Thyroid gland (tissue), 4 donors: ENCODE measurements at places on chromosomes 6 and 20. TPM values are rescaled to one million over a fixed set of nuclear protein-coding genes. Genes with fewer than 3 reads are reported as not detected.

DNA sequence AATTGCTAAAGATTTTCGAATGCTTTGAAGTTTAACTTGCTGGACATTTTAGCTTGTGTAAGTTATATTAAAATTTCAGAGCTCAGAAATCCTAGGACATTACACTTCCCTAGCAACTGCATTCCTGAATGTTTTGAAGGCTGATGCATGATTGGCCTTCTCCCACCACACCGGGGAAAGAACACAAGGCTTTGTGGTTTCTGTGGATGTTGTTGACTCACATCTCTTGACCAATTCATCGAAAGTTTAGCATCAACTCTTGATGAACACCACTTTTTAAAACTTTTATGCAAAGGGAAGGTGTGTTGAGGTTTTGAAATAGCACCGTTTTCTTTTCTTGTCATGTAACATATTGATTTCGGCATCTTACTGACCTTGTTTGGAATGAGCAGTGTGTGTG, 81.1 kb downstream of the RIMS1 start:
- DNase-seq, result no peak

DNA sequence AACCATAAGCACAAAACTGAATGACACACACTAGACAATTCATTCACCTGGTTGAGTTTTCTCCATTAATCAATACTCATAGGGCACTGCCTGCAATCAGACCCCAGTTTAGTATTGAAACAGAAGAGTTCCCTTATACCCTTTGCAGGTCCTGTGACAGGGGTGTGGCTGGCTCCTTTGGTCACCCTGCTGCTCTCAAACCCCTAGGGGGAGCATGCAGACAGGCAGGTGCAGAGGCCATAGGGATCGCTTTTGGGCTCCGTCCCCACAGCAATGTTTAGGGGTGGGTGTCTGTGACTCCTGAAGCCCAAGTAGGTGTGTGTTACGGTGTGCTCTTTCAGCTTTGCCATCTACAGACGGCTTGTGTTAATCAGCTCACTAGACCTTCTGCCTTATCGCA, 210.4 kb downstream of the CENPW start:
- no peak for DNase-seq

DNA sequence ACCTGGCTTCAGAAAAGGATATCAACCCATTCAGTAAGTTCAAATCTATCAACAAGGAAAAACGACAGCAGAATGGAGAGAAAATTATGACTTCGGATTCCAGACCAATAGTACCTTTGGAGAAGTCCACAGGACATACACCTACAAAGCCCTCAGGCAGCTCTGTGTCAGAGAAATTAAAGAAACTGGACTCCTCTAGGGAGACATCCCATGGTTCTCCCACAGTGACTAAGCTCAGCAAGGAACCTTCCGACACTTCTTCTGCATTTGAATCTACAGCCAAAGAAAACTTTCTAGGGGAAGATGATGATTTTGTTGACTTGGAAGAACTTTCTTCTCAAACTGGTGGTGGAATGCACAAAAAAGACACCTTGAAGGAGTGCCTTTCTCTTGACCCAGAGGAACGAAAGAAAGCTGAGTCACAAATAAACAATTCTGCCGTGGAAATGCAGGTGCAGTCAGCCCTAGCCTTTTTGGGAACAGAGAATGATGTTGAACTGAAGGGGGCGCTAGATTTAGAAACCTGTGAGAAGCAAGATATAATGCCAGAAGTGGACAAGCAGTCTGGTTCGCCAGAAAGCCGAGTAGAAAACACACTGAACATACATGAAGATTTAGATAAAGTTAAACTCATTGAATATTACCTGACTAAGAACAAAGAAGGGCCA, 67.4 kb upstream of the HINT3 start:
- no peak for DNase-seq

GRCh38 chr20:43925801-43926200, 11.1 kb downstream of the TOX2 start:
- no peak for DNase-seq

GRCh38 chr6:42451333-42452170, at the start of gene TRERF1:
Gene TRERF1, minus strand, starts transcription at chr6:42451926. Its CDS starts 182,336 bp downstream, at chr6:42269590.
- DNase-seq, result peak; percentile 47

Gene VGLL2
- total RNA-seq, result not detected

Gene FOXF2
- 1.6 TPM for total RNA-seq

Gene OLIG3
- not detected for total RNA-seq

Gene PAX1
- total RNA-seq, result 1.6 TPM

Gene RGS17
- total RNA-seq, result 5.1 TPM

Gene PTK6
- 0.11 TPM for total RNA-seq
